Iris pigment epithelial cell (primary cell): ENCODE measurements at places on chromosomes 7 and 10.

GRCh38 chr10:15196021-15196834 is 27.7 kb upstream of the NMT2 start:
- peak; percentile 81 for DNase-seq

GRCh38 chr7:102140952-102141370 is 145.7 kb upstream of the SH2B2 start:
- DNase-seq, result no peak

- peak; percentile 70 for DNase-seq
Observed at GRCh38 chr10:49585387-49585786, 24.7 kb upstream of the SLC18A3 start.

DNA sequence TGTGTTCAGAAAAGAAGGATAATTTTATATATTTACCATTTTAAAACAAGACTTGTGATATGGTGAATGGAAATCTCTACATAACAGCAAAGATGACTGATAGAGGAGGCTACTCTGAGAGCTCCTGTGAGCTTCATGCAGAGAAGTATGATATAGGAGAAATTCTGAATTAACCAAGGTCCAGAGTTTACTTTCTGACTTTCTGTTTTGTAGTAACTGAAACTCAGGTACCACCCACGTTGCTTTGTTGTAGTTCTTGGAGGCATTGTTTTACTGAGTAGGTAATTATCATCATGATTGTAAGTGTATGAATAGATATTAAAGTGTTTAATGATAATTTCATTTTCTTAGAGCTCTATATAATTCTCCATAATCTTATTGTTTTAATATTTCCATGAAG is 18.0 kb upstream of the SFR1 start:
- no peak for DNase-seq

DNA sequence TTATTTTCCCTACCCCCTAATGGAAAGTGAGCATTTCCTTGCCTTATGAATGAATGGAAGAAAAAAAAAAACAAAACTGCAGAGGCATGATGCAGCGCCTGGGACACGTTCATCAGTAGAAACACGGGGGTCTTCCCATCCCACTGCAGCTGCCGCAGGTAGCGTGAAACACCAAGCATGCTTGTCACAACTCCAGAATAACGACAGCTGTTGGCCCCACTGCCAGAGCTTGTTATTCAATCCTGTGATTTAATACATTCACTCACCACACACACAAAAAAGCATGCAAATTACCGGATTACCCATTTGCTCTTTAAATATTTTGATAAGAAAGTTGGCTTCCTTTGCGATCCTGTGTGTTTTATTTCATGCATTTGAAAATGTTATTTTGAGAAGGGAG is 48.4 kb upstream of the GNA12 start:
- DNase-seq, result no peak

DNA sequence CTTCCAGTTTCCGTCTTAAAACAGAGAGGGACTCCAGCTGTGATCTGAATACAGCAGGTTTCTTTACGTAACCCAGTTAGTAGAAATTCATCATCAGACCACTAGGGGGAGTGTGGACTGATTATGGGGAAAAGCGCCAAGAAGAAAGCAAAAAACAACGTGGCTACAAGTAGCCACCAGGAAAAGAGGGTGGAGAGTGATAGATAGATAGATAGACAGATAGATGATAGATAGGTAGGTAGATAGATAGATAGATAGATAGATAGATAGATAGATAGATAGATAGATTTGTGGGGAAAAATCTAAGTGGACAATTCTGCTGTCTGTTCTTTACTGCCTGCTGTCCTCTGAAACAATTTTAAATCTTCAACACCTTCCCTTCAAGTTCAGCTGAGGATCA is 12.7 kb upstream of the AKR1B10 start:
- DNase-seq, result peak; percentile 79

DNA sequence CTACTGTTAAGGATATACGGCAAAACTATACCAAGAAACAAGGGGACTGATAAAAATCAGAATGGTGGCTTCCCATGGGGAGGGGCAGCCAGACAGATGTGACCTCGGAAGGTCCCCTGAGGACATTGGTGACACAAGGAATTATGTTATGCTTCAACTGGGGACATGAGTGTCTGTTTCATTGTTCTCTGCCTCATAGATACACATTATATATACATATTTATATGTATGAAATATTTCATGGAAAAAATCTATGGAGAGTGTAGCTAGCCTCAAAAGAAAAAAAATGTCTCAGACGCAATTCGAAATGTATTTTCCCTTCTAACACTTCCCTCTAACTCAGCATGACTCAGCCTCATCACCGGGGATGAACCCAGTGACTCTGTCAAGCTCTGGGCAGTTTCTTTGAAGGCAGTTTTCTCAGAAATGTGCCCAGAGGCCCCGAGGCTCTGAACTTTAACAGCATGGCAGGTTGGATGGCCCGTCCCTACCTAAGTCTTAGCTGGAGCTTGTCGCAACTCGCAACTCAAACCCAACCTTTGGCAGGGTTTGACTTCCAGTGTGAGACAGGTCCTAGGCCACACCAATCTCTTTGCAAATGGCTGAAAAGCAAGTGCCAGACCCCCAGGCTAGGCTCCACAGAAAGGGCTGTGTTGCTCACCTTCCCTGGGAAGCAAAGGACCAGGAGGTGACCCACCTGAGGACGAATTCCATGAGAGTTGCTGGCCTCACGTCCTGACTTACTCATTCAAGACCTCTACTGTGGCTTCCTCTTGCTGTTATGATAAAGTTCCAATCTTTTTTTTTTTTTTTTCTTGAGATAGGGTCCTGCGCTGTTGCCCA is 86.9 kb downstream of the CARD11 start:
- peak; percentile 75 for DNase-seq

DNA sequence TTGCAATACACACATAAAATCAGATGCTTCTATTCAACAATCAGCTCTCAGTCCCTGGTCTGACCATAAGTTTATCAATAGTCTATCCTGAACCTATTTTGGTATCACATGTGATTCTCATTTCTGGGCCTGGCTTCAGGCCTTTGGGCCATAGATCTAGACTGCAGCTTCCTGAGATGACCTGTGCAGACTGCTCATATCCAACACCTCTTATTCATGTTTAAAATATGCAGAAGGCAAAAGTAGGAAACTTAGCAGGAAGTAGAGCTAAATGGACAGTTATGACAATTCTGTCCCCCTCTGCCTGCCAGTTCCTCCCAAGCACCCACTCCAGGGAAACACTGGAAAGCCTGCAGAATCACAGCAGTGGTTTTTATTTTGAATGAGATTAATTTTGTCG is 53.3 kb downstream of the C7orf25 start:
- peak; percentile 26 for DNase-seq

DNA sequence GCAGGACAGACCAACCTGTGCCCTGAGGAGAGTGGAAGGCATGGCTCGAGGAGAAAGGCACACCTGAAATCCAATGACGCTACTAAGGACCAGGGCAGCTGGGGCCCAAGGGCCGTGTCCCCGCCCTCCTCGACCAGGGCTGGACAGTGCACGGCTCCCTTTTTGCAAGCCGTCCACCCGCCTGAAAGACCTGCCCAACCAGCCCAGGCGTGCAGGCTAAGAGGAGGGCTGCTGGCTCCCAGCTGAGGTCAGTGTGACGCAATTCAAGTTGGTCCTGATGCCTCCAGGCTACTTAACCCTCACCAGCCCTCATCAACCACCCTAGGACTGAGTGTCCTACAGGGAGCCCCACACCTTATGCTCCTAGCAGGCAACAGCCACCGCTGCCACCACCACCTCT is 69.3 kb downstream of the DLG5 start:
- no peak for DNase-seq

DNA sequence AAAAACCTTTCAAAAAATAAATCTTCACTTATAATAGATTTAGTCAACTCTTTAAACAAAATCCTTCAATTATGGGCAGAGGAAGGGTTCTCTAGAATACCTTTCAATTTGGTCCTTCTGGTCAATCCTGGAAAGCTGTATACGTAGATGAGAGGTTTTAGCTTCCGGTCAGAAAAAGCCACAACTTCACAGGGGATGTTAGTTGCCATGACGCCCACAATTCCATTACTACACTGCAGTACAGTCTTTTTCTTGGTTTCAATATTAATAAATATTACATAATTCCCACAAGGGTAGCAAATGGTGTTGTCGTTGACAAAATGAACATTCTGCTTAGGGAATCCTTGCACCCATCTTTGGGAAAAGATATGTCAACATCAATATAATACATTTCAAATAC is 1.7 kb downstream of the CFAP43 start:
- DNase-seq, result no peak

GRCh38 chr7:121328508-121329190 is at the start of gene WNT16:
Gene WNT16, plus strand, starts transcription at chr7:121329000. Its CDS starts 293 bp downstream, at chr7:121329293.
- DNase-seq, result no peak

DNA sequence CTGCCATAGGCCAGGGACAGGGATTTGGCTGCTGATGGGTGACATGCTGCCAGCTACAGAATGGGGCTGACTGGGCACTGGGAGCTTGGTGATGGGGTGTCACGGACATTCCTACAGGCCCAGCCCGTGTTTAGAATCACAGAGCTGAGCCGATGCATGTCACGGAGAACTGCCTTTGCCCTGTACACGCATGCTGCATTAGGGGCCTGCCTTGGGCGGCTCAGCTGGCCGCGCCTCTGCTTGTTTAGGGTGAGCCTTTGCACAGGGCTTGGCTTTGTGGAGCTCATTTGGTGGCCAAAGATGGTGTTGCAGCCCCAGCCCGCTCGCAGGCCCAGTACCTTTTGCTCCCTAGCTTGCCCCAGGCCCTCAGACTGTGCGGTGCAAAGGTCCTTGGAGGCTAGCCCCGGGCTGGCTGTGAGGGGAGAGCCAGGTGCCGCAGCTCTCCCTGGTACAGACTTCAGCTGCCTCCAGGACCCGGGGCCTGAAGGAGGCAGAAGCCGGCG is 108.4 kb upstream of the BTBD16 start:
- no peak for DNase-seq

DNA sequence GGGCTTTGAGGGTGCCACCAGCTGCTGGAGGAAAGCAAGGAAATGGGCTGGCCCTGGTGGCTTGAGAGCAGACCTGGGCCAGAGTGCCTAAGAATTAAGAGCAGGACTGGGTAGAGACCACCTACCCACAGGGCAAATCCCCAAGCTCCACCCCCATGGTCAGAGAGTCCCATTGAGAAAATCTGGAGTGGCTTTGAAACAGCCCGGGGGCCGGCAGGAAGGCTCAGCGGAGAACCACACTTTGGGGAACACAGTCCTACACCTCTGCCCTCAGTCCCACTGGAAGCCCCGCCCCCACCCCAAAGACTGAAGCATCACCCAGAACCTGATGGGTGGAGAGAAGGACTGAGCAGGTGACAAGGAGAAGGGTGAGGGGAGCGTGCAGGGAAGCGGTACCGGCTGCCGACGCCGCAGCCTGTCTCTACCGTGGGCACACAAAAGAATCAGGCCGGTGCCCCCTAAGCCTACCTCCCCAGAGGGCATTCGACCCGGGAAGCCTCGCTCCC is 3.6 kb downstream of the SMARCD3 start:
- DNase-seq, result no peak

DNA sequence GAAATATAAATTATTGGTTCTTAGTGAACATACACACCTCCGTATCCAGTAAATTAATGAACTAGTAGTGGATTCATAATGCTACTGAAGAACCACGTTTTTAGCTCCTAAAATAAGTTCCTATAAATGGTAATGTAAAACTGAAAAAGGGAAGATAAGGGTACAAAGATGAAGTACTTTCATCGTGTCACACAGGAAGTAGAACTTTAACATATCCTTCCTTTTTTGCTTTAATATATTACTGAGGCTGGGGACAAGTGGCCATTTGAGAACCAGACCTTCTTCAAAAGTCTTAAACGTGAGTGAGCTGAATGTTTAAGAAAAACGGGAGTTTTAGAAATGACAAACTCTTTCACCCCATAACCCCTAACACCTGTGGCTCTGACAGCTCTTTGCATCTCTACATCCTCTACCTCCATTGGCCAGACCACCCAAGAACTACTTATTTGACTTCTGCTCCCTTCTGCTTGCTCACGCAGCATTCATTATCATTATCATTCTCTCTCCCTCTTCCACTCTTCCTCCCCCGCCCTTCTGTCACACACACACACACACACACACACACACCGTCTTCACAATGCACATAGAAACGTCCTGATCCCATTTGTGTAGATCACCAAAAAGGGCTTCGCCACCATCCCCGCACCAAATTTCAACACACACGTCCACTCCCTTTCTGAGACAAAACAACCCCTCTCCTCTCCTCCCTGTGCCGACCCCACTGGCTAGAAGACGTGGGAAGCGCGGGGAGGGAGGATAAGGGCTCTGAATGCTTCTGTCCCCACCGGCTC is 677 bp downstream of the SKAP2 start:
- DNase-seq, result peak; percentile 22

DNA sequence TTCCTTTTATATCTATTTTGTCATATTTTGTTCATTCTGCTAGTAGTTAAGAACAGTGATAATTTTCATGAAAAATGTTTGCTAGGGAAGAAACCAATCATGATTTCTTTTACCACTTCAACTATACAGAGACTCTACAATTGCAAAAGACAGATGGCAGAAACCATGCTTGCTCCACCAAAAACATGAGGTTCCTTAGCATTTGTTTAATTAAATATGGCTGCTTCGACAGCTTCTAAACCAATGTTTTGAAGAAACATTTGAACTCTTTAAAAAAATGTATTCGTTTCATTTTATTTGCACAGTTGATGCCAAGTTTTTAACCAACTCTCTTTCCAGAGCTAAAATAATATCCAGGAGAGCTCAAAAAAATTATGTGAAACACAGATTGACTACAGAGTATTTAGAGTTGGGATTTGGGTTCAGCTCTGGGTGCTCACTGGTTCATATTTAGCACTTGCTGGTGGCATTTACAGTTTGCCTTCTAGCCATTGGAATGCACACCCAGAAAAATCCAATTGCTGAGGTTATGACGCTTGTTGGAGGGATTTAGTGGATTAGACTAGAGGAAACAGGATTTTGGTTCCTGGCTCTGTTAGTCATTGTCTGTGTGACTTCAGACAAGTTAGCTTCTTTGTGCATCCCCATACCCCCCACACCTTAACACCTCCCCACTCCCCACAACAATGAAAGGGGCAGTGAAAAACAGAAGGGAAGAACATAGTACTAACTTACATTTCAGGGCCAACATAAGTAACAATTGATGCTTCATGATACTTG is 35.8 kb upstream of the SDHAF3 start:
- DNase-seq, result no peak

DNA sequence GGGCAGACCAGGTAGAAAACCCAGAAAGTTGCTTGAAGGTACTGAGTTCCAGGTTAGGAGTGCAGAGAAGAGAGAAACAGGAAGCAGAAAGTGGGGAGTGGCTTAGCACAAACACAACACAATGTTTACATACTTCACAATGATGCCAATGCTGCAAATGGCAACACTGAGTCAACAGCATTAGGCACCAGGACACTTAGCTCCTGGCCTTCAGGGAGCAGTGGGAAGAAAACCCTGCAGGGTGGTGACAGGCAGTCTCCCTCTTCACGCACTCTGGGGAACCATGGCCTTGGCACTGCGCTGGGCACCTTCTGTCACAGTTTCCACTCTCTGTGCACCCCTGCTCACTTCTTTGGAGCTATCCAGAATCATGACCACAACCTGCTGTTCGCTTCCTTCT is 7.3 kb downstream of the ICA1 start:
- DNase-seq, result no peak
